ENCODE measurements at places on chromosomes 5 and 9. TPM values are rescaled to one million over a fixed set of nuclear protein-coding genes. Genes with fewer than 3 reads are reported as not detected.

GBGT1 gene
- 2.4 TPM for total RNA-seq

C9 gene
- total RNA-seq, result not detected

IFNA21 gene
- not detected for total RNA-seq

RHOBTB3 gene
- total RNA-seq, result 91.3 TPM

PKD2L2 gene
- total RNA-seq, result not detected

GFRA3 gene
- total RNA-seq, result not detected

TNC gene
- total RNA-seq, result 39.7 TPM

GABRA6 gene
- total RNA-seq, result not detected

INSL6 gene
- not detected for total RNA-seq

HMGCR gene
- total RNA-seq, result 138 TPM

NTNG2 gene
- 0.15 TPM for total RNA-seq

SPINK4 gene
- not detected for total RNA-seq

SLC6A19 gene
- not detected for total RNA-seq

SUSD3 gene
- total RNA-seq, result 5.6 TPM

SLC46A2 gene
- total RNA-seq, result not detected

PCDHB13 gene
- under 0.01 TPM for total RNA-seq

TUT7 gene
- total RNA-seq, result 20.2 TPM

SEMA5A gene
- 6.4 TPM for total RNA-seq

IFNK gene
- not detected for total RNA-seq

PCDHB12 gene
- total RNA-seq, result not detected

GABRP gene
- total RNA-seq, result not detected

TRAPPC13 gene
- 17.8 TPM for total RNA-seq

FGF18 gene
- not detected for total RNA-seq

WNT8A gene
- not detected for total RNA-seq

SV2C gene
- not detected for total RNA-seq

GPR151 gene
- total RNA-seq, result not detected

CLIC3 gene
- total RNA-seq, result 4.0 TPM

BDP1 gene
- 9.2 TPM for total RNA-seq

ZDHHC11B gene
- total RNA-seq, result not detected

TRIM23 gene
- 9.8 TPM for total RNA-seq

KIF24 gene
- 3.7 TPM for total RNA-seq

EGR1 gene
- 17.3 TPM for total RNA-seq

NR6A1 gene
- 0.15 TPM for total RNA-seq

MZB1 gene
- total RNA-seq, result not detected

RABEPK gene
- total RNA-seq, result 30.1 TPM

CKMT2 gene
- total RNA-seq, result 1.0 TPM

CACNA1B gene
- total RNA-seq, result under 0.01 TPM

ADAMTS16 gene
- 0.30 TPM for total RNA-seq

All from bronchus fibroblast of lung (primary cell).